ENCODE measurements at places on chromosomes 7 and 10.

DNA sequence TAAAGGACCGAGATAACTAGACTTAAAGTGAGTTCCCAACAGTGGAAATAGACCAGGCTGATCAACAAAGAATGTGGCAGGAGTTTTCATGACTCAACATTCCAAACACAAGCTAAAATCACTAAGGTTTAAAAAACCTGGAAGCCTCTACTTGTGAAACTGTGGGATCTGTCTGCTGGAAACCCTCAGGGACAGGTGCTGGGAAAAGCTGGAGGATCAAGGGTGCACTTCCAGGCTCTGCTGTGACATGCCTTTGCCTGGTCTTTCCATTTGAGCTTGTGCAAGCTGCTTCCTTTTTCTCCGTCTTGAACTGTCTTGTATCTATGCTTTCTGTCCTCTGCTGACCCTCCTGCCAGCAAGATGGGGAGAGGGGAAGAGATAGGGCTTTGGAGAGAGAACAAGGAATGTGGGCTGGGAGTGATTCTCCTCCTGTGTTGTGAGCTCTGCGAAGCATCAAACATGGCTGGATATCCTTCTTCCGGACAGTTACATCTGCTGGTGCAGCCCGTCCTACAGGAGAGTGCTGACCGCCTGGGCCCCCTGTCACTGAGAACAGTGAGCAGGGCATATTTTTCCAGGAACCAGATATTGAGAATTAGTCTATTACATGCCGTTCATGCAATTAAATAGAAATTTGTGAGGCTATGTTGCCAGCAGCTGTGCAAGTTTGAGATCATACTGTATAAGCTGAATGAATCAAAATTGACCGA lies 25.5 kb downstream of the ARHGAP22 start:
- no peaks in the 10 kb centered on the region for H3K27me3 ChIP-seq
- H3K36me3 ChIP-seq = no peaks in the 10 kb centered on the region
- no peaks in the 10 kb centered on the region for H3K4me1 ChIP-seq
- no peak for DNase-seq
- H3K27ac ChIP-seq = no peak overlapping the region

DNA sequence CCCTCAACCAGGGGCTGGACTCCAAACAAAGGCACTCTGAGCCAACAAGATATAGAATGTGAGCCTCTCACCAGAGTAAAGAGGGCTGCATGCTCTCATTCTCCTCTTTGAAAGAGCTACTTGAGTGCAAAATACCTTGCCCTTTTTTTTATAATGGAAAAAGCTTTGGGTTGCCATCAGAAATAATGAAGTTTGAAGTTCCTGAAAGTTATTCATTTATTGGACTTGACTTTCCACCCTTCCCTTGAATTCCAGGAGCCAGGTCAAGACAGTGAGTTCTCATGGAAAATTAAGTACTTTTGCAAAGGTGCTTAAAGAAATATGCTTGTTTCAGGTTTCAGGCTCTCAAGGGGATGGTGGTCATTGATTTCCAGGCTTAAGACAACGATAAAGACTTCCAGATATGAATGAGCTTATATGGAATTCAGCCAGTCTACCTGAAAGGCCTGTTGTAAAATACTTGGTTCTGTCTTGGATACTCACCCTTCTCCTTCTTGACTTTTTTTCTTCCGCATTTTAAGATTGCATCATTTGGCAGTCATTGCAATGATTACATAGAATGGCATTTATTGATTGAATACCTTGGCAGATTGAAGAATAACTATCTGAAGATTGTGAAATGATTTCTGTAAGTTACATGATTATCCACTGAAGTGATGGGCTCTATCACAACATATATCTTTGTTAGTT lies 696.4 kb downstream of the INHBA start:
- DNase-seq = no peak
- H3K27me3 ChIP-seq = no peaks in the 10 kb centered on the region
- H3K27ac ChIP-seq = no peak overlapping the region
- no peaks in the 10 kb centered on the region for H3K4me1 ChIP-seq
- no peaks in the 10 kb centered on the region for H3K36me3 ChIP-seq

- no peaks in the 10 kb centered on the region for H3K27me3 ChIP-seq
- H3K4me3 ChIP-seq = no peak overlapping the region
- DNase-seq = no peak
- no peaks in the 10 kb centered on the region for H3K4me1 ChIP-seq
- no peaks in the 10 kb centered on the region for H3K36me3 ChIP-seq
- no peak overlapping the region for H3K27ac ChIP-seq
Observed at GRCh38 chr10:75685187-75685586, 253.8 kb downstream of the LRMDA start.

- H3K27me3 ChIP-seq = no peaks in the 10 kb centered on the region
- peaks cover 20% of the 10 kb centered on the region for H3K4me1 ChIP-seq
- H3K4me3 ChIP-seq = no peak overlapping the region
- H3K36me3 ChIP-seq = no peaks in the 10 kb centered on the region
Observed at GRCh38 chr10:43235070-43235900, 31.6 kb downstream of the RASGEF1A start.

DNA sequence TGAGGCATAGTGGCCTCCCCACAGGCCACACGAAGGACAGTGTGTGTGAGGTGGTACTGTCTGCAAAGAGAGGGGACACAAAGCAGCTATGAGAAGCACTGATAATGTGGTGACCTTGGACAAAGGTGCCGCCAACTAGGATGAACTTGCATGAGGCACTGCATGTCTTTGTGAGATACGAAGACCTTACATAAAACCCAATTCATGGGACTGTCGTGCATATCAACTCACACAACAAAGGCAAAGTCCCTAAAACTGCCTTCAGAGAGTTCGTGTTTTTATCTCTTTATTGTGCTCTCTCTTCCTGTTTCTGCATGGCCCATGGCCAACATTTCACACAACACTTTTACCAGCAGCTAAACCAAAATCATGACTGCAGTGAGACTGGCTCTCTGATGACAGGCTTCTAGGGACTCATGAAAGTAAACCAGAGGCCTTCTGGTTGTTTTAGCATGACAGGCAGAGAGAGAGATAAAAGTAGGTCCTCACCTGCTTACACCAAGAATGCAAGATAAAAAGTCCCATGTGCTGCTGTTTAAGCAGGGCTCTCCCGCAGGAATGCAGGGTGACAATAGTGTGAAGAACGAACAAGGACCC lies 347.8 kb downstream of the ELMO1 start:
- no peaks in the 10 kb centered on the region for H3K27me3 ChIP-seq
- H3K4me1 ChIP-seq = peaks cover 17% of the 10 kb centered on the region
- H3K36me3 ChIP-seq = peaks cover 8% of the 10 kb centered on the region
- DNase-seq = no peak
- no peak overlapping the region for H3K27ac ChIP-seq

DNA sequence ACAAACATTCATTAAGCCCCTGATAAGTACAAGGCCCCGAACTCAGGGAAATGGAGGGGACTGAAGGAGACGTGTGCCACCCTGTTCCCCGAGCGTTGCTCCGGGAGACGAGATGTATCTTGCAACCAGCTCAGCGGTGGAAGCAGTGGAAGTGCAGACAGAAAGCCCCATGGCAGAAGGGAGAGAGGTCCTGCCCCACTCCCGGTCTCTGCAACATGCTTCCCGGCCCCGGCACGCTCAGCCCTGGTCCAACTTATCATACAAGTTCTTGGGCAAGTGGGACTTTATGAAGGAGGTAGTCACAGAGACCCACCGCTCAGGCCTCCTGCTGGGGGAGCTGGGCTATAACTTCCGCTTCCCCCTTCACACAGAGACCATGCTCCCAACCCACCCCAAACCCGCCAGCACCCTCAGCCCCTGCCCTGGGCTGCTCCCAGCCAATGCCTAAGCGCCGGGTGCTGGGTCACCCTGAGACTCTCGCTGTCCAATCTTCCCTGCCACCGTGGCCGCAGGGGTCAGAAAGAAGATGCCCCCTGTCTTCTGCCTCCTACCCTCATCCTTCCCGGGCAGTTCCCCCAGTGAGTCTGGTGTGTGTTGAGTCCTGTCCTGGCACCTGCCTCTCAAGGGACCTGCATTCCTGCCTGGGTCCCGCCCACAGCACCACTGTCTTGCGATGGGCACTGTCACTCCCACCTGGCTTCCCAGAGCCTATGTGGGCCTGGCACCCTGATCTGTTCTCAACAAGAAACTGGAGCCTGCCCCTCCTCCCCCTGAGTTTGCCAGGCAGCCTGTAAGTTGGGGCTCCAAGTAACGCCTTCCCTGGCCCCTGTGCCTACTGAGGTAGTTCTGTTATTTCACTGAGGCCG lies 157.7 kb downstream of the PRKAG2 start:
- no peaks in the 10 kb centered on the region for H3K27me3 ChIP-seq
- no peak overlapping the region for H3K4me3 ChIP-seq
- no peaks in the 10 kb centered on the region for H3K36me3 ChIP-seq
- no peaks in the 10 kb centered on the region for H3K4me1 ChIP-seq
- DNase-seq = no peak
- no peak overlapping the region for H3K27ac ChIP-seq

Measured in CD4-positive, alpha-beta T cell (primary cell).